ENCODE measurements at places on chromosomes 2 and 18.
A peak's percentile ranks its signal among the peaks of the same experiment; 100 is the strongest.

DNA sequence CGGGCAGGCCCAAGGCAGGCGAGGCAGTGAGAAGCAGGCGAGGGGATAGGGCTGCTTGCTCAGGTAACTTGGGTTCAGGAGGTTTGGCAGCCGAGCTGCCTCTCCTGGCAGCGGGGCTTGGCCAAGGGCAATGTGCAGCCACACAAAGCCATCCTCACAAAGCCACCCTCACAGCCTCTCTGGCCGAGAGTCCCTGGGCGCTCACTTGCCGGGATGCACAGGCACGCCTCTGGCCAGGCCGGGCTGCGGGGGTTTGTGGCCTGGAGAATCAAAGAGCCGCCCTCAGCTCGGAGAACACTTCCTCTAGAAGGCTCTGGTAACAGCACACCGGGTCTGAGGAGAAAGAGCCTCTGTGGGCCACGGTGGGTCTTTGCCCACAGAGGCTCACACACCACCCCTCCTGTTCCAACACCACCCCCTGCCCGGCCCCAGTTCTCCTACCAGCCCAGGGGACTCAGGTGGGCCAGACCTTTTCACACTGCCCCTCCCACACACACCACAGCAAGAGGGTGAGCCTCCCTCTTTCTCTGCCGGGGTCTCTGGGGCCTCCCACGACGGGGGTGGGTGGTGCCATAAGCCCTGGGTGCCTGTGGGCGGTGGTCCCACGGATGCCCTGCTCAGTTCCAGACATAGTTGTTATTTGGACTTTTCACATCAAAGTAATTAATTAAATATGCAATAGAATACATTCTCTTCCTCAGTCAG, 186.9 kb downstream of the ZFP36L2 start:
- DNase-seq, result no peak

DNA sequence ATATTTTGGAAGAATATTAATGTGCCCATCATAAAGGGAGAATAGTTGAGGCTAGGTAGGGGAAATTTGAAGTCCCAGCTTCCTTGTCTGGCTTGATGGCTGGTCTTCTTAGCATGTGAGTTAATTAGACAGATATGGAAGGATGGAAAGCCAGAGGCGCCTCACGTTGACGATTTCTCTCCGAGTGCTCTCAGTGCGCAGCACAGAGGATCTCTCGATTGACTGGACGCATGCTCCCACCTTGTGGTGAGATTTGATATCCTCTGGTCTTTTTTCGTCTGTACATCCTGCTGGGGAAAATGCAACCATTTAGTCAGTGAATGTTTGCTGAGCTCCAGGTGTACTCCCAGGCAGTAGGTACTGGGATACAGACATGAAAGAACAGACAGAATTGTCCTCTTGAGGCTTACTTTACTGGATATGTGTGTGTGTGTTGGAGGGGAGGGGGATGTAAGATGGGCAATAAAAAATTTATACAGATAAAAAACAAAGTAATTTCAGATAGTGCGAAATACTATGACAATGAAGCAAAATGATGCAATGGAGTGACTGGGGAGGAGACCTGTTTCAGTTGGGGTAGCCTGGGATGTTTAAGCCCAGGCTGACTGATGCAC, 66.9 kb upstream of the ZNG1B start:
- DNase-seq, result peak; percentile 78

DNA sequence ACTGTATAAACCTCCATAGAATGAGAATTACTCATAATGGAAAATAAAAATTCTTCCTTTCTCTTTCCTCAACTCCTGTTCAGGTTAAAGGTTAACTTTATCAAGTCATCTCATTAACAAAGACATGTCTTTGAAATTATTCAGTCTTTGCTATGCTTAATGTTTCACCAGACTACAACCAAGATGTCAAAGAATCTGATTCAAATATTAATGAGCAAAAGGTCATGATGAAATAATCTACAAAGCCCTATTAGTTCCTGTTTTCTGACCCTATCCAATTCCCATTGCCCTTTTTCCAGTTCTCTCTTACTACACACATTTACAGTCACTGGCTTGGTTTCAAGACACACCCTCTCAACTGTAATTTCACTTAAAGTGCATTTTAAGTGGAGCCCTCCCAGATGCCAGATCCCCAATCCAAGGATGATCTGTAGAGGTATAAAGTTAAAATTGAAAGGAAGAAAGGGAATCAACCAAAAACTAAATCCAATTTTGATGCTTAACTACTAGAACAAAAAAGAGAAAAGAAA, 246.9 kb upstream of the CYP26B1 start:
- no peak for DNase-seq

GRCh38 chr2:102735416-102736109, 26.3 kb upstream of the TMEM182 start:
- peak; percentile 13 for DNase-seq

DNA sequence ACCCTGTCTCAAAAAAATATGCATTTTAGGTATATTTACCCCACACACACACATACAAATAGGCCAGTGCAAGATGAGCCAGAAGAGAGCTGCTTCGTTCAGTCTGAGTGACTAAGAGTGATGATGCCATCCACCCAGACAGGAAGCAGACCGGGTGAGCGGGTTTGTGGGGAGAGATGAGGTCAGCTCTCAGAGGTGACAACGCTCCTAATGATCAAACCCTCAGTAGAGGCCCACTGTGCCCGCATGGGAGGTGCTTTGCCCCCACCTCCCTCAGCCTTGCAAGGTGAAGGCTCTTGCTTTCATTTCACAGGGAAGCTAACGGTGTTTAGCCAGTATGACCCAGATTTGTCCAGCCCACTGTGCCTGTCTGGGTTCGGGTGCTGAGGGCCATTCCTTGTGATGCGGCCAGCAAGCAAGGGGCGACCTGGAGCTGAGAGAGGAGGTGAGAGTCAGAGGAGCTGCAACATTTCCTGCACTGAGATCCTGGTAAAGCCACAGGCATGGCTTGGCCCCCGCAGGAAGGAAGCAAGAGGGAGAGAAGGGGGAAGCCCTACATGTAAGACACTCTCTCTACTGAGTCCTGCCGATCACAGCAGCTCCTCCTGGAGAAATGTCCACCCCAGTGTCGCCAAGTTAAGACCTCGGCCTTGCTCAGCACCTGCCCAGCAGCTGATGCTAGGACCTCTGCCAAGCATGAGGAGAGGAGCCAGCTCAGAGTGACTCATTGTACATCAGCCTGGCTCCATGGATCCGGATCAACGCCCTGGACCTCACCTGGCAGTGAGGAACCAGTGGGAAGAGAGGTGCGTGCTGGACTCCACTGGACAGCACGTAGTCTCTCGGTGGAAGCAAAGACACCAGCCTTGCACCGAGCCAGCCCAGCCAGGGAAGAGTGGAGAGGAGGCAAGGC, 37.0 kb downstream of the NIFK start:
- peak; percentile 93 for DNase-seq

GRCh38 chr2:159713631-159714246, 1.4 kb downstream of the MARCHF7 start:
- DNase-seq, result peak; percentile 8

GRCh38 chr2:109375131-109375561, 238.6 kb downstream of the SEPTIN10 start:
- DNase-seq, result no peak

GRCh38 chr2:170162271-170162632, 15.7 kb upstream of the MYO3B start:
- DNase-seq, result peak; percentile 53

GRCh38 chr2:43142921-43143438, 83.4 kb downstream of the ZFP36L2 start:
- no peak for DNase-seq

- DNase-seq, result no peak
Measured at GRCh38 chr2:105278654-105279053, 37.1 kb downstream of the GPR45 start.

- DNase-seq, result no peak
Measured at GRCh38 chr2:119688616-119689015, 9.6 kb downstream of the TMEM177 start.

- DNase-seq, result no peak
Measured at GRCh38 chr2:43444989-43445645, 150.7 kb downstream of the THADA start.

- peak; percentile 50 for DNase-seq
Measured at GRCh38 chr18:14978962-14979535, 231.1 kb downstream of the ANKRD30B start.

DNA sequence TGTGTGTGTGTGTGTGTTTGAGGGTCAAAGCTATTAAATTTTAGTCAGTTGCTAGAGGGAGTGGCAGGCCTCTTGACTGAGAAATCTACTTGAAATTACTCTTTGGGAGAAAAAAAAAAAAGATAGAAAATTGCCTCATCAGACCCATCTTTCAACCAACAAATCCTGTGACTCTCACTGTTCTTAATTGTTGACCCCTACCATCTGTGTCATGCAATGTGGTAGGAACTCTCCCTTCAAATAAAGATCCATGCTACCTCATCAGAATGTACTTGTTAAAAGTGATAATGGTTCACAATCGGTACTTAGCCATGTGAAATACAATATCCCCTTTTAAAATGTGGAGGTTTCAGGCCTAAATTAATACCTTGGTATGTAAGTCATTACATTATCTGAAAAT, 670.8 kb upstream of the FANCL start:
- no peak for DNase-seq

DNA sequence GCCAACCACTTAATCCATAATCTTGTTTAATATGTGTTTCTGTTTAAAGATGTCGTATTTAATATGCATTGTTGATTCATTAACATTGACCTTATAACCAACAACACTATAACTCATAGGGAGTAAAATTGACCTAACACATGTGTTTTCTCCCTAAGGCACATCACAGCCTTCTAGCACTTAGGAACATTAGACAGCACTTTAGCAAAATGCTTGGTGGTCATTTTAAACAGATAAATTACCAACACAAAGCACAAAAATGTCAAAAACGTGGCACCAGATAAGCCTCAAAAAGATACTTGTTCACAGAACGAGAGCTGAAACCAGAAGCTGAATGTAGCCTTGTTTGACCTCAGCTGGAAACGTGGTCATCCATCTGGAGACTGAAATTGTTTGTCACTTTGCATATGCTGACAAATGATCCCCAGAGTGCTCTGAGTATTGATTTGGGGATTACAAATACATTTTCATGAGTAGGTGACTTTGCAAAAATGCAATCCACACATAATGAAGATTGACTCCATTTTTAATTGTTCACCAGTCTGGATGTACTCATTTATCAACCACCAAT, 139.2 kb downstream of the CCDC102B start:
- DNase-seq, result no peak

GRCh38 chr18:51009072-51009471, 20.9 kb upstream of the SMAD4 start:
- DNase-seq, result no peak

- DNase-seq, result no peak
Measured at GRCh38 chr2:235506291-235506996, 12.6 kb downstream of the AGAP1 start.

GRCh38 chr2:219743548-219743947, 116.1 kb downstream of the SLC4A3 start:
- DNase-seq, result no peak

- DNase-seq, result peak; percentile 71
Measured at GRCh38 chr2:63614983-63615945, 26.5 kb downstream of the MDH1 start.

- no peak for DNase-seq
Measured at GRCh38 chr2:46971929-46972328, 56.3 kb upstream of the MCFD2 start.

GRCh38 chr18:40120356-40120755, 1834.7 kb upstream of the PIK3C3 start:
- no peak for DNase-seq

GRCh38 chr18:26745288-26746181, 120.0 kb downstream of the AQP4 start:
- no peak for DNase-seq

GRCh38 chr18:3061581-3062312, 48.8 kb upstream of the LPIN2 start:
- DNase-seq, result no peak

GRCh38 chr2:54366487-54367280, 89.4 kb upstream of the SPTBN1 start:
- DNase-seq, result no peak
